ENCODE measurements at places on chromosomes 12 and 14.

DNA sequence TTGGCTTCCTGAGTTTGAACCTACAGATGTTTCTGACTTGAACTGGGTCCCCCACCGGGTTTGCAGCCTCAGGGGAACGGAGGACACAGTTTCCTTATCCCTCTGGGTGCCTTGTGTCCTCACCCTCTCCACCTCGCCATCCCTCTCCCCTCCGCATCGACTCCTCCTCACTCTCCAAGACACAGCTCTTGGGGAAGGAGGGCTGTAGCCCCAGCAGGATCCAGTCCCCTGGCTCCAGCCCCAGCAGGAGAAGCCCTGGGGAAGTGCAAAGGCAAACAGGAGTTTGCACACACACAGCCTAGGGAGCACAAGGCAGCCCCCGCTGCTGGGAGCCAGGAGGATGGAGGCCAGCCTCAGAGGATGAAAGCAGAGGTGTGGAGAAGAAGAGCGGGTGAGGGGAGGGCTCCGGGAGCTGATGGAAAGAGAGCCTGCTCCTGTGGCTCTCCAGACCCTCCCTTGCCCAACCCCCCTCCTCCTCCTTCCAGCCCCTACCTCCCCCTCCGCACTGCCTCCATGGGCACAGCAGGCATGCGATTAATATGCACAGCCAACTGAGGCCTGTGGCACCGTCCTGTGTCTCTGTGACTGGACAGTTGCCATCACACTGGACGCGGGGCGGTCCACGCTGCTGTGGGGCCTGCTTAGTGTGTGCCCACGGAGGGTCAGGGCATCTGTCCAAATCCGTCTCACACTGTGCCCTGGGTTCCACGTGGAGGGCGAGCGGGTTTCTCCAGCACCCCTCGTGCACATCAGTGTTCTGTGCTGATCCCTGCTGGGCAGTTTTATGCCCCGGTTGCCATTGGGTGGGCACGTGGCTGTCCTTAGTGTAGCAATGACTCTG lies 193.7 kb upstream of the DIO3 start:
- no peak for DNase-seq
- no peaks in the 10 kb centered on the region for H3K27me3 ChIP-seq
- no peak overlapping the region for H3K4me3 ChIP-seq
- no peak overlapping the region for H3K27ac ChIP-seq
- H3K36me3 ChIP-seq, result no peaks in the 10 kb centered on the region
- no peaks in the 10 kb centered on the region for H3K4me1 ChIP-seq

- no peak overlapping the region for H3K27ac ChIP-seq
- DNase-seq, result no peak
- no peaks in the 10 kb centered on the region for H3K36me3 ChIP-seq
- H3K4me3 ChIP-seq, result no peak overlapping the region
Measured at GRCh38 chr12:127238107-127238506, 1028.9 kb upstream of the TMEM132C start.

- no peaks in the 10 kb centered on the region for H3K36me3 ChIP-seq
- no peaks in the 10 kb centered on the region for H3K27me3 ChIP-seq
- no peak overlapping the region for H3K4me3 ChIP-seq
- H3K4me1 ChIP-seq, result peaks cover 2% of the 10 kb centered on the region
- no peak overlapping the region for H3K27ac ChIP-seq
- DNase-seq, result no peak
Measured at GRCh38 chr14:93085911-93086310, 29.8 kb downstream of the ITPK1 start.

DNA sequence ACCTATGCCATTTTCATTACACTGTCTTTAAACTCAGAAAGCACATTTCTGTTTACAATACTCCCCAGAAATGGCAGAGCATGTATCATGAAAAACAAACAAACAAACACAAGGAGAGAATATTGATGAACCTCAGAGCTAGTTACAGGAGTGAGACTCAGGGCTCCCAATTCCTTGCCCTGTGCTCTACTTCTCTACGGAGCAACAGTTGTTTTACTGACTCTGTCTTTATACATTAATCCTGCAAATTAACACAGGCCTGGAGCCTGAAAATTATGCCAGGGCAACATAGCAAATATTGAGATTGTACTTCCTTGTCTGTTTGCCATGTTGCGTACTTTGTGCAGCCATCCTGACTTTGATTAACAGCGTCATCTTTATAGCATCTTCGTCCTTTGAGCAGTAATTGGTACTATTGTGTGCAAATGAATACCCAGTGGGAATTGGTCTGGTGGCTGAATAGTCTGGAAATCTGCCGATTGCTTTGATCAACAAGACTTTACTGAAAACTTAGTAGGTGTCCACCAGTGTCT lies 15.2 kb upstream of the AKAP6 start:
- H3K36me3 ChIP-seq, result no peaks in the 10 kb centered on the region
- no peak for DNase-seq
- H3K4me3 ChIP-seq, result no peak overlapping the region
- H3K27me3 ChIP-seq, result no peaks in the 10 kb centered on the region
- H3K27ac ChIP-seq, result no peak overlapping the region

DNA sequence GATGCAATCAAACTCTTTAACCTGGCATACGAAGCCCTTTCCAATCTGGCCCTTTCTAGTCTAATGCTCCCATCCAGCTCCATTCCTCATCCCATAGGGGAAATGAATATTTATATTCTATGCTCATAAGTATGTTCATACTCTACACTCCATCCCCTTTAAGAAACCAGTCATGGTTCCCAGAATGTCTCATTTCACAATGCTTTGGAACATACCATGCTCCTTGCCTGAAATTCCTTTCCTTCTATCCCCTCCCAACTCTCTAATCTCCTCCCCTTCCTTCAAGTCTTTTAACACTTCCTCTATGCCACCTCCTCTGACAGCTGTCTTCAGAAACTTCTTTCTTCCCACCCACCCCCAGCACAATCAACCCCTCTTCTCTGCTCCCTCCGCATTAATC lies 207.0 kb upstream of the CAND1 start:
- H3K27me3 ChIP-seq, result peaks cover 1% of the 10 kb centered on the region
- no peak overlapping the region for H3K27ac ChIP-seq
- peaks cover 3% of the 10 kb centered on the region for H3K4me1 ChIP-seq
- no peak for DNase-seq
- H3K36me3 ChIP-seq, result no peaks in the 10 kb centered on the region

GRCh38 chr14:104509673-104510072 lies 69.9 kb upstream of the C14orf180 start:
- H3K36me3 ChIP-seq, result no peaks in the 10 kb centered on the region
- DNase-seq, result no peak
- no peak overlapping the region for H3K4me3 ChIP-seq
- H3K27me3 ChIP-seq, result no peaks in the 10 kb centered on the region

DNA sequence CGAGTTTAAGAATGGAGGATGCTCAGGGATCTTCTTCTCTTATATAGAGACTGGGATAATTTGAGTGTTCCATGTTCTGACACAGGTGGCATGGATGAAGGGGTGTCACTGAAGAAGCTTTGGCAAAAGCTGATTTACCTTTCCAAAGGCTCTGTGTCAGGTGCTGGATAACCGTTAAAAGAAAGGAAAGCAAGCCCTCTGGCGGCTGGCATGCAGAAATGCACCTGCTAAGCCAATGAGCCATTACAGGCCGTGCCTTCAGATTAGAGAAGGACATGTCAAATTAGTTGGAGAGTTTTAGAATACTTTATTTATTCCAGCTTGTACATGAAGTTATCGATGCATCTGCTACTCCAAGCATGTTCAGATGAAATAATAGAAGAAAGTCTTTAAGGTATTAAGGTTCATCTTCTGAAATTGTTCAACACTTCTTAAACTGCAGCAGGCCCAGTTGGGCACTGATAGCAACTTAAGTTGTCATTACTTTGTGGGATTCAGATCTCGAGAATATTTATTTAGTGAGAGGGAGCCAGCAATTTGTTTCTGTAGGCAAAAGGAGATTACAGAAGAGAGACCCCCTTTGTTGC lies 678.2 kb downstream of the NRXN3 start:
- DNase-seq, result no peak
- H3K27me3 ChIP-seq, result no peaks in the 10 kb centered on the region
- no peak overlapping the region for H3K27ac ChIP-seq
- no peaks in the 10 kb centered on the region for H3K36me3 ChIP-seq
- no peaks in the 10 kb centered on the region for H3K4me1 ChIP-seq
- no peak overlapping the region for H3K4me3 ChIP-seq

DNA sequence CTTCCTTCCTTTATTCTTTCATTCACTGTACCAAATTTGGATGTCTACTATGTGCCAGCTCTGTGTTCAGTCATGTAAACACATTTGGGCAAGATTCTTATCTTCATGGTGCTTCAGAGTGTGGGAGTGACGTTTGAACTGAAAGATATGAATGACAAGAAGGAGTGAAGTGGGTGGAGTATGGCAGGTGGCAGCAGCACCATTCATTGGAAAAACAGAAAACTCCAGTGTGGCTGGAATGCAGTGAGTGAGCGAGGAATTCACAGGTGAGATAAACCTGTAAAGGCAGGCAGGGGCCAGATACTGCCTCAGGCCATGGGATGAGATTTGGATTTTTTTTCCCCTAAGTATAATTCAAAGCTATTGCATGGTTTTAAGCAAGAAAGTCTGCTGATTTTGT lies 140.7 kb upstream of the CCDC198 start:
- H3K27me3 ChIP-seq, result no peaks in the 10 kb centered on the region
- no peak overlapping the region for H3K4me3 ChIP-seq
- no peaks in the 10 kb centered on the region for H3K4me1 ChIP-seq
- no peak for DNase-seq
- no peak overlapping the region for H3K27ac ChIP-seq

GRCh38 chr12:52847335-52848102 lies 1.3 kb downstream of the KRT78 start:
- no peaks in the 10 kb centered on the region for H3K36me3 ChIP-seq
- no peak overlapping the region for H3K27ac ChIP-seq
- peaks cover 31% of the 10 kb centered on the region for H3K27me3 ChIP-seq
- H3K4me3 ChIP-seq, result no peak overlapping the region
- no peak for DNase-seq
- H3K4me1 ChIP-seq, result no peaks in the 10 kb centered on the region

DNA sequence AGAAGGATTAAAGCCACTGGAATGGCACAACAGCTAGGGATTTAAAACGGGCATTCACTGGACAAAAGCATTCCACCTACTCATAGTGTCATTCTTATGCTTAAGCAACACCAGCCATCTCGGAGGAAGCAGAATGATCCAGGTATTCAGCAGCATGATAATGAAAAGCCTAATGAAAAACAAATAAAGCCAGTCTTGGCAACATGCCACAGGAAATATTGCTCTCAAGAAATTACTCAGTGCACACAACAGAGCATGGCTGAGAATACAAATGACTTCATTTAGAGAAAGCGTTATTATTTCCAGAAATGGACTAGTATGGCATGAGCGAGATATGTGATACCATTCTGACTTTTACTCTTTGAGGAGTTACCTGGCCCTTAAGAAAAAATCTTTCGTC lies 442.2 kb downstream of the APAF1 start:
- H3K36me3 ChIP-seq, result no peaks in the 10 kb centered on the region
- no peaks in the 10 kb centered on the region for H3K27me3 ChIP-seq
- H3K4me1 ChIP-seq, result no peaks in the 10 kb centered on the region
- H3K4me3 ChIP-seq, result no peak overlapping the region
- H3K27ac ChIP-seq, result no peak overlapping the region
